ENCODE measurements at places on chromosomes 11 and 22.

DNA sequence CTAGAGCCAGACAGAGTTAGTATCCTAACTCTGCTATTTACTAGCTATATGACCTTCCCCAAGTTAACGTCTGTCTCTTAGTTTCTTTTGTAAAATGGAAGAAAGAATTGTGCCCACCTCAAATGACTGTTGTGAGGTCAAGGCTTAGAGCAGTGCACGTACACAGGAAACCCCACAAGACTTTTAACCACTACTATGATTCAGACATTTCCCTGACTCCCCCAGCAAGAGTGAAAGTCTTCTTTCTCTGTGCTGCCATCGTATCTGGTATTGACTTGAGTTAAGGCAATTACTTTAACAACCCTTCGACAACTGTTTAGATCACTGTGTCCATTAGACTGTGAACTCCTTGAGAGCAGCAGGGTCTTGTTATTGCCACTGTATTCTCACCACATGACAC is 2.6 kb upstream of the OR52W1 start:
- no peak for DNase-seq

- DNase-seq = no peak
These were observed 35.0 kb upstream of the LMO2 start for GRCh38 chr11:33926671-33927552.

DNA sequence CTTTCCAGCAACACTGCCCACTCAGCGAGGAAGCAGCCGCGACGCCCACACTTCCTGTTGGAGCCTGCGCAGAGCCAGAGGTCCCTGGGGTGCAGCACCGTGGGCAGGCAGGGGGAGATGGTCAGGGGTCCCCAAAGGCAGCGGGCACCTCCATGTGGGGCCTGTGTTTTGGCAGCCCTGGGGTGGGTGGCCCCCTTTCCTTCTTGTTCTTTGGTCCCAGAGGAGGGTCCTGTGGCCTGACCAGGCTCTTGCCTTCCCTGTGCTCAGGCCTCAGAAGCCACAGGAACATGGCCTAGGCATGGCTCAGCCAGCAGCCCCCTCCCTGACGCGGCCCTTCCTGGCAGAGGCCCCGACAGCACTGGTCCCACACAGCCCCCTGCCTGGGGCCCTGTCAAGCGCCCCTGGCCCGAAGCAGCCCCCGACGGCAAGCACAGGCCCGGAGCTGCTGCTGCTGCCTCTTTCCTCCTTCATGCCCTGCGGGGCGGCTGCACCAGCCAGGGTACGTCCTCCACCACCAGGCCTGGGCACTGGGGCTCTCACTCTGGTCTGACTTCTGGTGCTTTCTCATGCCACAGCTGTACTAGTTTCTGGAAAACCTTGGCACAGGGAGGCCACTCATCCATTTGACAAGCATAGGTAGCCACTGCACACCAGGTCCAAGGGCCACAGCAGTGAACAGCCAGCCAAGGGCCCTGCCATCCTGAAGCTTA is 47.1 kb downstream of the PISD start:
- DNase-seq = no peak

DNA sequence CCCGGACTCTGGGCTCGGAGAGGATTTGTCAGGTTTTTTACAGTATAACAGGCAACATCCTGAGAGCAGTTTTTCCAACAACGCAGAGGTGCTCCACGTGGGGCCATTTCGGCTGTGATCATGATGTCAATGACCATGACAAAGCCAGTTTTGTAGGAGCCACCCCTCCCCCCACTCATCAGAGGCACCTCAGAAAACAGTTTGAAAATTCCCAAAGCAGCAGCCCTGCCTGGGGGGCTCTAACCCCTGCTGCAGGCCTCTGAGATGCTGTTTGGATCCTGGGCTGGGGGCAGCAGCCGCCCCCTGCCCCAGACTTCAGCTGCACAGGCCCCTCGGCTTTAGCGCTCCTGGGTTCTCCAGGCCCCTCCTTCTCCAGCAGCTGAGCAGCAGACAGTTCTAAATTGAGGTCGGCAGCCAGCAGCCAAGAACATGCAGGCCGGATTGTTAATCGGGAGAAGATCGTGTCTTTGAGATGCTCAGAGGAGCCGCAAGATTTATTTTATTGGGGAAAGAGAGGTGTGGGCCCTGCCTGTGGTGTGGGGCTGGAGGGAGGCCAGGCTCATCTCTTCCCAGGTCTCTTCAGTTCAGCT is 19.4 kb downstream of the NFAM1 start:
- DNase-seq = no peak

DNA sequence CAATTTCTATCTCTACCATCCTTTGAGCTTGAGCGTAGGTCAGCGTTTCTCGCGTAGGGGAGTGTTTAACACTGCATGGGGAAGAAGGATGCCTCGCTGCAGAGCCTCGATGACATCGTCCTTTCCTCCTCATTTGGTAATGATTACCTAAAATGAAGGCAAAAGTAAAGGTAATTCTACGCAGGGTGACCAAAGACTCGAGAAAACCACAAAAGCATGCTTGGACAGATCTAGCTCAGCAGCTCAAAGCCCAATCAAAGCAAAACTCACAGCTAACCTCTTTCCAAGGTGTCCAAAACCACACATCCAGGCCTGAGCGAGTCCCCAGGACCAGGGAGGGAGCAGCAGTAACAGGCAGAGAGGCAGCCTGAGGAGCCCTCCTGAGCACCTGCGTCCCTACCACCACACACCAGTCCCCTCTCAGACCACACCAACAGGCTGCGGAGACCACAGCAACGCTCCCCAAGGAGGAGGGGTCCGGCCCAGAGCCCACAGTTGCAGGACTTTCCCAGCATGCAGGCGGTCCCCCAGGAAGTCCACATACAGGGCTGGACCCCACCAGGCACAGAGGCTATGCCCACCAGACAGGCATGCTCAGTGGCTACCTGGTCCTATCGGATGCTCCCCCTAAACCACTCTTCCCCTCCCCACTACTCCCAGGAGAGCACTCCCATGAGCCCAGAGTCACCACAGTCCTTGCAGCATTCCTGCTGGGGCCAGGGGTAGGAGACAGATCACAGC is 3.3 kb downstream of the BRD1 start:
- DNase-seq = no peak

GRCh38 chr11:132719684-132720083 is 812.6 kb downstream of the OPCML start:
- DNase-seq = no peak

Data from fibroblast of gingiva (primary cell).